ENCODE measurements at places on chromosomes 5 and 9. TPM values are rescaled to one million over a fixed set of nuclear protein-coding genes. Genes with fewer than 3 reads are reported as not detected.
A peak's percentile ranks its signal among the peaks of the same experiment; 100 is the strongest.

- H3K27ac ChIP-seq = peak overlapping the region; percentile 76
- DNase-seq = peak; percentile 91
- H3K36me3 ChIP-seq = peaks cover 9% of the 10 kb centered on the region
- no peaks in the 10 kb centered on the region for H3K27me3 ChIP-seq
- peaks cover 39% of the 10 kb centered on the region for H3K4me1 ChIP-seq
These were observed 39.0 kb downstream of the SMARCA2 start for GRCh38 chr9:2053883-2054845.

GRCh38 chr5:6604341-6604740 lies 28.5 kb downstream of the NSUN2 start:
- no peaks in the 10 kb centered on the region for H3K27me3 ChIP-seq
- H3K36me3 ChIP-seq = peaks cover 68% of the 10 kb centered on the region
- no peak overlapping the region for H3K4me3 ChIP-seq
- no peaks in the 10 kb centered on the region for H3K4me1 ChIP-seq

PSD2 gene
- not detected for polyA plus RNA-seq

PCDHGA9 gene
- polyA plus RNA-seq = 0.61 TPM

GRCh38 chr9:16197578-16198370 lies 644.9 kb downstream of the CCDC171 start:
- H3K27me3 ChIP-seq = no peaks in the 10 kb centered on the region
- H3K36me3 ChIP-seq = no peaks in the 10 kb centered on the region
- DNase-seq = no peak
- H3K4me1 ChIP-seq = peaks cover 22% of the 10 kb centered on the region
- no peak overlapping the region for H3K4me3 ChIP-seq

DNA sequence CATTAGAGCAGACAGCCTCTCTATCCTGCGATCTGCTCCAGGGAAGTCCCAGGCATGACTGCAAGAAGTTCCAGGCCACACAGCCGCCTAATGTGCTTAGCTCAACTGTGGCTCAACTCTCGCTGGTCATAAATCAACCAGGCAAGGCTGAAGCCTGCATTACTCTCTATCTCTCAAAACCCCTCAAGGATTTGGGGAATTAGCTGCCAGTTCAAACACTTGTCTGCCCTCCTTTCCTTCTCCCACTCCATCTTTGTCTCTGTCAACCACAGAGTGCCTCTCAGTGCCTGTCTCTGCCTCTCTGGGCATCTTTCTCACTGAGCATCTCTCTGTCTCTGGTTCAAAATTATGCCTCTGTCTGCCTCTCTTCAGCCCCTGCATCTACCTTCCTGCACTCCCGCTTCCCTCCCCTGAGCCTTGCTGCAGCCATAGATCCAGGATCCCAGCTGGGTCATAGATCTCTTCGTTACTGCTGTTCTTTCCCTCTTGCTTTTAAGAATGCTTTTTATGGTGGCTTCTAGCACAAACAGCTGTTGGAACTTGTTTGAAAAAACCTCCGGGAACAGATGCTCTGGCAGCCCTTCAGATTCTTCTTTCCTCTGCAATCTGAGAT lies 27.9 kb upstream of the GALNT10 start:
- H3K27me3 ChIP-seq = peaks cover 16% of the 10 kb centered on the region
- no peaks in the 10 kb centered on the region for H3K36me3 ChIP-seq
- H3K4me3 ChIP-seq = no peak overlapping the region
- H3K27ac ChIP-seq = no peak overlapping the region

LCP2 gene
- polyA plus RNA-seq = not detected

- no peaks in the 10 kb centered on the region for H3K36me3 ChIP-seq
- H3K27ac ChIP-seq = no peak overlapping the region
- DNase-seq = peak; percentile 71
- peaks cover 26% of the 10 kb centered on the region for H3K4me1 ChIP-seq
- no peak overlapping the region for H3K4me3 ChIP-seq
These were observed 13.4 kb upstream of the JADE2 start for GRCh38 chr5:134511796-134512660.

DNA sequence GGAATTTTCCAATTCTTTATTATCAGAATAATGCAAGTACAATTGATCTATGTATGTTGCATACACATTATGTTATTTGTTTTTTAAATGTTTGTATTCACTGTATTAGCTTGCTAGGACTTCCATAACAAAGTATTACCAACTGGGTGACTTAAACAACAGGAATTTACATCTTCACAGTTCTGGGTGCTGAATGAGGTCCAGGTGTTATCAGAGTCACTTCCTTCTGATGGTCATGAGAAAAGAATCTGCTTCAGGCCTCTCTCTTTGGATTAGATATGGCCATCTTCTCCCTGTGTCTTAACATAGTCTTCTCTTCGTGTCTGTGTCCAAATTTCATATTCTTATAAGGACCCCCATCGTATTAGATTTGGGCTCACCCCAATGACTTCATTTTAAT lies 229.1 kb upstream of the TRPC7 start:
- H3K4me3 ChIP-seq = no peak overlapping the region
- H3K27ac ChIP-seq = no peak overlapping the region
- no peaks in the 10 kb centered on the region for H3K4me1 ChIP-seq
- no peaks in the 10 kb centered on the region for H3K36me3 ChIP-seq
- H3K27me3 ChIP-seq = no peaks in the 10 kb centered on the region

- no peak for DNase-seq
- H3K27me3 ChIP-seq = no peaks in the 10 kb centered on the region
- H3K4me1 ChIP-seq = peaks cover 24% of the 10 kb centered on the region
- no peak overlapping the region for H3K4me3 ChIP-seq
- H3K36me3 ChIP-seq = 0 out of 2 replicates have a peak, but pooled peaks cover 3% of the 10 kb centered on the region
- H3K27ac ChIP-seq = no peak overlapping the region
These were observed 5.3 kb upstream of the FAM120AOS start for GRCh38 chr9:93458712-93459111.

PCDHA5 gene
- not detected for polyA plus RNA-seq

All from GM23248 (cell line).